AG09319 (cell line): ENCODE measurements at places on chromosomes 11 and 22.

DNA sequence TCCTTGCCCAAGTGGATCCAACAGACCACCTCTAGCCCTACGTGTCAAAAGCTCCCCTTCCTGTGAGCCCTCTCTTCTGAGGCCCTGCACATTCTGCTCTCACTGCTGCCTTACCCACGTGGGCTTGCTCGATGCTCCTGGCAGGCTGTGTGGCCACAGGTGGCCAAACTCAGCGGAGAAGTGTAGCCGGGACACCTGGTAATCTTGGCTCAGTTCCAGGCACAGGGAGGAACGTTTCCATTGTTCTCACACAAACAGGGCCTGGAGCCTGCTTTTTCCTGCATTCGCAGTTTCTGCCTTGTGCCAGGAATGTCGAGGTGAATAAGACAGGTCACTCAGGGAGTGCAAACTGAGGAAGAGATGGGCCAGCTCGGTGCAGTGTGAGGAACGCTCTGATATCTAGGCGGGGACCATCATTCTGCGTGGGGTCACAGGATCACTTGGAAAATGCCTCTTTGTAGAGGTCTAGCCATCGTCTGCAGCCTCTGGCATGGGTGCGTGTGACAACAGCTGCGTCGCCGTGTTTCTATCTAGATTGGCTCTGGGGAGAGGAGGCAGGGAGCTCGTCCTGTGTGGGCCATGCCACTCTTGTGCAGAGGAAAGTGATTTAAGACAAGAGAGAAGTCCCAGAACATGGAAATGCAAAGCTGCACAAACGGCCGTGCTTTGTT, 127.6 kb upstream of the PARVA start:
- no peak for DNase-seq

DNA sequence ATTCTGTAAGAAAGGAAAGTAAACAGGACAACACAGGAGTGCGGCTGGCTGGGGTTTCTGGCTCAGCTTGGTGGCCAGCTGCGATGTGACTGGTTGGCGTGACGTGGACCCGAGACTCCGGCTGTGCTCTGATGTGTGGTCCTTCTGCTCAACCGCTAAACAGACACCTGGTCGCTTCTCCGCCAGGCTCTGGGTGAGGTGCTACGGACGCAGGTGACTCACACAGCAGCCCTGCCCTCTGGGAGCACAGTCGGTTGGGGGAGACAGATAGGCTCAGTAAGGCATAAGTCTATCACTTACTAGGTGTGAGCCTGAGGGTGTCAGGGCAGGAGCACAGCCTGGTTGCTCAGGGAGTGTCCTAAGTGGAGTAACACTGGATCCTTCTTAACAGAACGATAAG, 8.2 kb downstream of the RTL6 start:
- DNase-seq = no peak

GRCh38 chr11:65362966-65363365, 8.4 kb downstream of the TIGD3 start:
- DNase-seq = no peak

- no peak for DNase-seq
Observed at GRCh38 chr11:19433367-19433766, 192.6 kb upstream of the E2F8 start.

- DNase-seq = no peak
Observed at GRCh38 chr11:112734207-112734606, 227.0 kb upstream of the NCAM1 start.

DNA sequence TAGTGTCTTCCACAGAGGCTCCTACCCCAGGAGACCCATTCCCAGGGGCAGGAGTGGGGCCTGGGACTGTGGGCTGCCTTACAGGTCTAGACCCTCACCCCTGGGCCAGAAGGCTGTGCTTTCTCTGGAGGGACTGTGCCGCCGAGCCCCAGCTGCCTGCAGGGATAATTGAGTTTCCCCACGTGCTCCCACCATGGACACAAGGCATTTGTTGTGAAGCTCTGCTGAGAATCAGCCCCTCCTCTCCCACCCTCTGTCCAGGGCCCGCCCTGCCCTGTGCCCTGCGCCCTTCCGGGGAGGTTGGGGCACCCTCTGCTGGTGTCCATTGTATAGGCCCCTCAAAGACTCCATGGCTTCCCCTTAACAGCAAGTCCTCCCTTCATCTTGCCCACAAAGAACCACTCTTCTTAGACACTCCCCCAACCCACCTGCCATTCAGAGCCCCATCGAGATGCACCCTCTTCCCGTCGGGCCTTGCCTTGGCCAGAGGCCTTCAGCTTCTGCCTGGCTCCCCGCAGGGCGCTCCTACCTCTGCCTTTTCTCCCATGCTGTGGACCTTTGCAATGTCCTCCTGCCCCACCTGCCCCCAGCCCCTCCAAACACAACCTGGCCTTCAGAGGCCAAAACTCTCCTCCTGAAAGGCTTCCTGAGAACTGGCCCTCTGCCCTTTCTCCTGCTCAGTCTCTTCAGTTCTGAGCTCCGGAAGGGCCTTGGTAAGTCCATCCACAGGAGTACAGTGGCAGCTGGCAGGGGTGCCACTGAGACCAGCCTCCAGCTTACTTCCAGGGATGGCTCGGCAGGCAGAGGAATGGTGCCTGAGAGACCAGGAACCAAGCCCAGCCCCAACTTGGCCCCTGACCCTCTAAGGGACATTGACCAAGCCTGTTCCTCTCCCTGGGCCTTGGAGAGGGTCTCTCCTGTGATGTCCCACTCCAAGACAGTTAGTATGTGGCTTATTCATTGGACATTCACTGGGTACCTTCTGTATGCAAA, 22.4 kb downstream of the DUSP8 start:
- DNase-seq = no peak

DNA sequence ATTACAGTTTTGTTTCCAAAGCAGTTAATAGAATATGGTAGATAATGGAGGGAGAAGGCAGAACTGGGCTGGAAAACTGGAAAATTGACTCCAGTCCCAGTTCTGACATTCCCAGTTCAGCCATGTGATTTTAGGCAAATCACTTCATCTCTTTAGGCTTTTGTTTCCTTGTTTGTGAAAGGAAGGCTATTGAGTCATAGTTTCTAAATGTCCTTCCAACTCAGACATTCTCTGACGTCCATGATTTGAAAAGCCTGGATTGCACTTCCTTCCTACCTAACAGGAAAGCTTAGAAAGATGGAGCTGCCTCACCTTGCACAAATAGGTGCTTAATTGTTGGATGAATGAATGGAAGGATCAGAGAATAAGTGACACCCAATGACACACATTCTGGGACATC, 19.8 kb upstream of the GALNT18 start:
- DNase-seq = no peak

DNA sequence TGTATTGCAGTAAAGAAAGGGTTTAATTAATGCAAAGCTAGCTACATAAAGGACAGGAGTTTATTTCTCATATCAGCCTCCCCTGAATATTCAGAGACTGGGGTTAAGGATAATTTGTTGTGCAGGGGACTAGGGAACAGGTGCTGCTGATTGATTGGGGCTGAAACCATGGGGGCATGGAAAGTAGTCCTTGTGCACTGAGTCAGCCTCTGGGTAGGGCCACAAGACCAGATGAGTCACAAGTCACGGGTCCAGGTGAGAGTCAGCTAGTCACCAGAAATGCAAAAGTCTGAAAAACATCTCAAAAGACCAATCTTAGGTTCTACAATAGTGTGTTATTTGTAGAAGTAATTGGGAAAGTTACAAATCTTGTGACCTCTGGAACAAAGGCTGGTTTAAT, 32.9 kb upstream of the SYT13 start:
- DNase-seq = no peak
